ENCODE measurements at places on chromosomes 6 and 20.
A peak's percentile ranks its signal among the peaks of the same experiment; 100 is the strongest.

- DNase-seq: peak; percentile 26
These were observed 1.0 kb upstream of the VSTM2L start for GRCh38 chr20:37901654-37902503.

DNA sequence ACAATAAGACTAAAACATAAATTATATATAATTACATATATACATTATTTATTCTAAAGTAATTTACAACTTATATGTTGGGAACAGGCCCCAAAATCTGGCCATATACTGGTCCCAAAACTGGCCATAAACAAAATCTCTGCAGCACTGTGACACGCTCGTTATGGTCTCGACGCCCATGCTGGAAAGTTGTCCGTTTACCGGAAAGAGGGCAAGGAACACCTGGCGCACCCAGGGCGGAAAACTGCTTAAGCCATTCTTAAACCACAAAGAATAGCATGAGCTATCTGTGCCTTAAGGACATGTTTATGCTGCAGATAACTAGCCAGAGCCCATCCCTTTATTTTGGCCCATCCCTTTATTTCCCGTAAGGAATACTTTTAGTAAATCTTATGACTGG is 164.9 kb downstream of the CENPW start:
- DNase-seq: no peak

- no peak for DNase-seq
These were observed 1.1 kb downstream of the CDS2 start for GRCh38 chr20:5127859-5128424.

GRCh38 chr6:159719287-159719686 is 8.0 kb upstream of the WTAP start:
- no peak for DNase-seq

GRCh38 chr6:157144859-157145568 is 178.3 kb downstream of the TMEM242 start:
- no peak for DNase-seq

DNA sequence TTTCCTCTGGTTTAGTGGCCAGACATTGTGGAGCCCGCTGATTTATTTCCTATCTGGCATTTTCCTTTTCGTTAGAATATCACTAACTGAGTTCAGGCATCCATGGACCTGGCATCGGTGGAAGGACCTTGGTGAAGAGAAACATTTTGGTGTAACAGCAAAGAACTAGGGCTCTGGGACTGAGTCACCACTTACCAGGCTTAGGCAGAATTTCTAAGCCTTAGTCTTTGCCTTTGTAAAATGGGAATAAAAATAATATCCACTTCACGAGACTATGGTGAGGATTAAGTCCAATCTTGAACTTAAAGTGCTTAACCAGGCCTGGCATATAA is 42.0 kb upstream of the ENPP1 start:
- DNase-seq: no peak

GRCh38 chr6:22808466-22808865 is 239.1 kb downstream of the HDGFL1 start:
- DNase-seq: no peak

DNA sequence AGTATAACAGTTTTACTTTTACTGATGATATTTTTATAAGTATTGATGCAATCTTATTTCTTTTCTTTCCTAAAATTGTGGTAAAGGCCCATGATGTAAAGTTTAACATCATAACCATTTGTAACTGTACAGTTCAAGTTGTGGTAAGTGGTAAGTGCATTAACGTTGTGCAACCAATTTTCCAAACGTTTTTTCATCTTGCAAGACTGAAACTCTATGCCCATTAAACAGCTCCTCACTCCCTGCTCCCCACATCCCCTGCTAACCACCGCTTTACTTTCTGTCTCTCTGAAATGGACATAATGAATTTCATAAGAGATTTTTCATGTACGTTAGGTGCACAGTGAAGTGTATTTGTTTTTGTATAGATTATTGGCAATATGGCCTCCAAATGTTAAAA is 106.0 kb downstream of the PACRG start:
- DNase-seq: no peak

GRCh38 chr6:110287462-110288341 is 70.4 kb downstream of the METTL24 start:
- DNase-seq: no peak

DNA sequence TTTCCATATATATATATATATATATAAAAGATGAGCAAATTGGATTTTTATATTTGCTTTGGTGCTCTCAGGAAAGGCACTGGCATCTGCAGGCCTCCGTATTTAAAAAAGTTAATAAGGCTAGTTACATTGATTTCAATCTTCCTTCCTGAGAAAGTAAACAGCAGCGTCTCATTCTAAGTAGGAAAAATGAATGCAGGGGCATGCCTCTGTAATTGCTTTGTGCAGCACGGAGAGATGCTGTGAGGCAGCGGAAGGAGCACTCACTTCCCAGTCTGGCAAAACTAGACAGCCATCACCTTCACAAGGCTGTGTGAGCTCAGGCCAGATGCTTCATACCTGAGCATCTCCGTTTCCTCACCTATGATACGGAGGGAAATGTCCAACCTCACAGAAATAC is 303.7 kb downstream of the PTPRT start:
- DNase-seq: no peak

DNA sequence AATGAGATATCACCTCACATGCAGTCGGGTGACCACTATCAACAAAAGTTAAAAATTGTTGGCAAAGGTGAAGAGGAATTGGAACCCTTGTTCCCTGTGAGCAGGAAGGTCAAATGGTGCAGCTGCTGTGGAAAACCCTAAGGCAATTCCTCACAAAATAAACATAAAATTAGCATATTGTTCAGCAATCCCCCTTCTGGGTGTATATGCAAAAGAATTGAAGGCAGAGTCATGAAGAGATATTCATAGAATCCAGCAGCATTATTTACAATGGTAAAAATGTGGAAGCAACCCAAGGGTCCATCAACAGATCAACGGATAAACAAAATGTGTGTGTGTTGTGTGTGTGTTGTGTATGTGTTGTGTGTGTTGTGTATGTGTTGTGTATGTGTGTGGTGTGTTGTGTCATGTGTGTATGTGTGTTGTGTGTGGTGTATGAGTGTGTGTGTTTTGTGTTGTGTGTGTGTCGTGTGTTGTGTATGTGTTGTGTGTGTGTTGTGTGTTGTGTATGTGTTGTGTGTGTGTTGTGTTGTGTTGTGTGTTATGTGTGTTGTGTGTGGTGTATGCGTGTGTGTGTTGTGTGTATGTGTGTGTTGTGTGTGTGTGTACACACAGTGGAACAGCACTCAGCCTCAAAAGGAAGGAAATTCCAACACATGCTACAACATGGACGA is 245.1 kb downstream of the ERMARD start:
- no peak for DNase-seq

GRCh38 chr6:66926060-66926459 is 1219.0 kb upstream of the EYS start:
- no peak for DNase-seq

DNA sequence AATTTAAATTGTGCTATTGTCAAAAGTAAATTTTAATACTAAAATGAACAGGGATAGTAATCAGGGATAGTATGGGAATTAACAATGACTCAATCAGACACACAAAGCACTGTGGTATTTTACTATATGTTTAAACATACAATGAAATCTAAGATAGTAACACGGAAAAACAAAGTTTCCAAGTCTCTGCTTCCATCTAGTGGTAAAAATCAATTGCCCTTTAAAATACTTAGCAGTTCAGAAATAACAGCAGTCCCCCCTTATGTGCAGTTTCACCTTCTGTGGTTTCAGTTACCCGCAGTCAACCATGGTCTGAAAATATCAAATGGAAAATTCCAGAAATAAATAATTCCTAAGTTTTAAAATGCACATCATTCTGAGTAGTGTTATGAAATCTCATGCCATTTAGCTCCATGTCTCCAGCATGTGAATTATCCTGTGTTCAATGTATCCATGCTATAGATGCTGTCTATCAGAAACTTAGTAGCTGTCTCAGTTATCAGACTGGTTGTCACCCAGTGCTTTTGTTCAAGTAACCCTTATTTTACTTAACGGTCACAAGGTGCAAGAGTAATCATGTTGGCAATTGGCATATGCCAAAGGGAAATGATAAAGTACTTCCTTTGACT is 58.5 kb downstream of the AHI1 start:
- DNase-seq: no peak

GRCh38 chr6:148044261-148044751 is 298.3 kb upstream of the SASH1 start:
- DNase-seq: no peak

DNA sequence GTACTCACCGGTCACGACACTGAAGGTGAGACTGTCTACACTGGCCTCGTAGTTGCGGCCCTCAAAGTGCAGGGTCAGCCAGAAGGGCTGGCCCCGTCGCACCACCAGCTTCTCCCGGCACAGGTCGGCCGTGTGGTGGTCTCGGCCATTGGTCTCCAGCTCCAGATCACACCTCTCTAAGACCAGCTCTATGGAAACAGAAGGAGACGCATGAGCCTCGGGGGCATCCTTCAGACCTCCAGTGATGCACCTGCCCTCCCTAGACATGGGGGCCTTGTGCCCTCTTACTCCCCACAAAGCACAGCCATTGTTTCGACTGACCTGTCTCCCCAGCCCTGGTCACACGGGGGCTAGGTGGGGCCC is 3.7 kb downstream of the TGM2 start:
- no peak for DNase-seq

GRCh38 chr6:119742188-119742803 is 392.7 kb upstream of the MAN1A1 start:
- peak; percentile 77 for DNase-seq

DNA sequence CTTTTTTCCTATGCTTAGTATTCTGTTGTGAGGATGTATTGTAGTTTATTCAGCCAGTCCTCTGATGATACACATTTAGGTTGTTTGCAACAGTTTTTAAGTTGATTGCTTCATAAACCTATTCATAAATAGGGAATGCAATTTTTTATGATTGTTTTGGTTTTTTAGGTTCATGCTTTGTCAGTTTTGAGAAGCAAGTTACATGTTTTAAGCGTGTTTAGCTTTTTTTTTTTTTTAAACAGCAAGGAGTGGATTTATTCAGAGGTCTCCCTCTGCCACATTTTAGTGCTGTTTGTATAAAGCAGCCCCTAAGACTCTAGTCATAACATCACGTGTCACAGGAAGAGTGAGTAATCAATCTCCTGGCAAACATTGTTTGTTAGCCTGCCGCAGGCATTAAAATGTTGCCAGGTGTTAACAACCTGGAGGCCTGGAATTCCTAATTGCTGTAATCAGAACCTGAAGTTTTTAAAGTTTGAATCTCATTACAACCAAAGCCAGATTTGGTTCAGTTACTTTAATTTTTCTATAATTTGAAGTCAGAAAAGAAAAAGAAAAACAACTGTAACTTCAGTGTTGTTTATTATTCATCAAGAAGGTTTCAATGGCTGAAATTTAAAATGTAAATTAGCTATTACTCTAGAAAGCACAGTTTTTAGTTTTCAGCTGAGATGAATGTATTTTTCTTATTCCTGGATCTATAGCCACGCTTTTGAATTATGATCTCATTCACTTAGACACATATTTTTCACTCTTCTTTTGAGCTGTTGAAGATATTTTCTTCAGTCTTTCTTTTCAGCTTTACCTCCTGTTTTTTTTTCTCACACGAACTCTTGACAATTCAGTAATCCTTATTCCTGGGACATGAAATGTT is 59.2 kb downstream of the KCNS1 start:
- DNase-seq: no peak

DNA sequence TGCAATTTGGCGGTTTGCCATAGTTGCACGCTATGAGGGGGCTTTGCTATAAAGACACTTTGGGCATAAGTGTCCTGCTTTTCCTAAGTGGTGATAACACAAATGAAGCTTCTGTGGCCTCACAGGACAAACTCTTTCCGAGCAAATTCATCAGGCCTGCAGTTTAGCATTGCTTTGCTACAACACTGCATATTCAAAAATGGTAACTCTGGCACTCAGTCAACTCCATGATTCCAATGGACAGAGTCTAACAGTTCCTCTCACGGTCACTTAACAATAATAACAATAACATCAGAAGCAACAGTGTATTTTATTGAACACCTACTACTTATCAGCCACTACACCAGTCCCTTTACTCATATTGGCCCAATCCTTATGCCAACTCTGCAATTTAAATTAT is 222.5 kb downstream of the FRK start:
- DNase-seq: no peak

DNA sequence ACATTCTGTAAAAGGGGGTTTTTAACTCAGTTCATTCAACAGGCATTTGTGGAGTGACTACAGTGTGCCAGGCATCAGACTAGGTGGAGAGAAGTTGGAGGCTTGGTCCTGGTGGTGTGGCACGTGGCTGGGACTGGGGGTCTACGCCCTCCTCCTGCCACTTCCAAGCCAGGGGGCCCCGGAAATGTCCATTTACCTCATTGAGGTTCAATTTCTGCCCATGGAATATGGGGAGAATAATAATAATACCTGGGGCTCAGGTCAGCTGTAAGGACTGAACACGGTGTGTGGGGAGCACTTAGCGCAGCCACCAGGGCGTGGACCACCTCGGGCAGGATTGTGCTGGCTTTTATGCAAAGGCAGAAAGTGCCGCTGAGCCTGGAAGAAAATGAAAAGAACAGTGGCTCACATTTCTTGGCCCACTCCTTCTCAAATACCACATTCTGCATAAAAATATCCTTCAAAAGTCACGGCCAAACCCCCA is 229.4 kb downstream of the ANKRD60 start:
- DNase-seq: no peak

DNA sequence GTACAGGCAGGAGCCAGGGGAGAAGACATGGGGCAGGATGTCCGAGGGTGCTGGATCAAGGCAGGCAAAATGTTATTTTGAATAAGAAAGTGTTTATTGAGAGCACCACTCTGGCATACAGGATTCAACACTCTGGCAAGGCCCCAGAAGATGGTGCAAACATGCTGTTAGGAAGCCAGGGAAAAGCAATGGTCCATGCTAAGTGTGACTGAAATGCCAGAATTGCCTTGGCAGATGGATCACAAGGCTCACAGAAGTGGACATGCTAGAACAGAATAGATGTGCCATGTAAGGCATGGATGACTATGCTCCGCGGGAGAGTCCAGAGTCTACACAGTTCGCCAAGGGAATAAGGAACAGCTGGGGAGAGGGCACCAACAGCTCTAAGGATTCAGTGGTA is 54.6 kb downstream of the QRSL1 start:
- DNase-seq: no peak

- DNase-seq: no peak
These were observed 114.1 kb downstream of the KIF16B start for GRCh38 chr20:16459019-16459700.
